Glutamatergic neuron (in vitro differentiated cells): ENCODE measurements at places on chromosomes 6 and 20. TPM values are rescaled to one million over a fixed set of nuclear protein-coding genes. Genes with fewer than 3 reads are reported as not detected.

The UST gene
- 11.2 TPM for total RNA-seq

The OR12D3 gene
- total RNA-seq: not detected

The ZC2HC1B gene
- not detected for total RNA-seq

The PPP1R16B gene
- 5.3 TPM for total RNA-seq

The VGLL2 gene
- total RNA-seq: not detected

The MAK gene
- not detected for total RNA-seq

The SAMHD1 gene
- total RNA-seq: 30.8 TPM

The ATP6V1G2 gene
- total RNA-seq: 95.6 TPM

The TRAM2 gene
- total RNA-seq: 16.2 TPM

The C6orf15 gene
- not detected for total RNA-seq

The GNAS-AS1 gene
- 11.7 TPM for total RNA-seq

The VWA7 gene
- total RNA-seq: 3.2 TPM

The HLA-DPA1 gene
- total RNA-seq: 1.0 TPM
